ENCODE measurements at places on chromosomes 2 and 18.
A peak's percentile ranks its signal among the peaks of the same experiment; 100 is the strongest.

GRCh38 chr2:16224298-16225045 is 284.1 kb downstream of the MYCN start:
- no peak for DNase-seq

GRCh38 chr2:235746257-235746934 is 252.6 kb downstream of the AGAP1 start:
- no peak for DNase-seq

- DNase-seq = no peak
Measured at GRCh38 chr2:21429747-21430146, 306.0 kb downstream of the TDRD15 start.

DNA sequence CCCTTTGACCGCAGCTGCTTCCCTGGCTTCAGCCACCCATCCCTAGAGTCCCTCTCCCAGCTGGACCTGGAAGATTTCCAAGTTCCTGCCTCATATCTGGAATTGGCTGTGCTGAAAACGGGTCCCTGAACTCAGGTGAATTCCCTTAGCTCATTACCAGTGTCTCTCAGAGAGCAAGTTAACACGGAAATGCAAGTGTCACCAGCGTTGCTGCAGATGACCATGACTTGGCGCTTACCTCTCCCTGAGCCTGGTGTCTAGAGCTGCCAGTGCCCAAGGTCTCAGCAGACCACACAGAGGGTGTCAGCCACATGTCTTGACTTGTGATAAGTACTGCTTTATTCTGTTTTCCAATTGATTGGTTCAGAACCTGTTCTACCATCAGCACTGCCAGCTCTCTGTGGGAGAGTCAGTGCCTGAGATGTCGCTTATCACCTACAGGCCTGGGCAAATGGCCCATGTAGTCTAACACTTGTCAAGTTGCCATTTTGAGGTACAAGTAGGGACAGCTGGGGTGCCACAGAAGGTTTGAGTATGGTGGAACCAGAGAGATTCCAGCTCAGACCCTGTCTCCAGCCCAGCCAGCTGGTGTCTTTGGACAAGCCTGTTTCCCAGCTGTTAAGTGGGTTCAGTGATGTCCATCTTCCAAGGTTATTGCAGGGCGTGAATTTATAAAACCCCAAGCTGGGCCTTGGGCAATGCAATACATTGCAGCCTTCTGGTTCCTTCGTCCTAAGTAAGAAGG is 48.7 kb downstream of the LYPD1 start:
- DNase-seq = no peak

GRCh38 chr2:56918790-56919189 is 735.0 kb downstream of the CCDC85A start:
- no peak for DNase-seq

GRCh38 chr2:163611557-163611906 is 124.3 kb downstream of the FIGN start:
- DNase-seq = no peak

- DNase-seq = no peak
Measured at GRCh38 chr18:50757358-50757757, 62.5 kb downstream of the MRO start.

- no peak for DNase-seq
Measured at GRCh38 chr2:133972786-133973185, 281.1 kb upstream of the MGAT5 start.

GRCh38 chr2:199113111-199113510 is 344.6 kb downstream of the SATB2 start:
- DNase-seq = no peak

- DNase-seq = peak; percentile 13
Measured at GRCh38 chr2:54942373-54942772, 107.9 kb downstream of the RTN4 start.

DNA sequence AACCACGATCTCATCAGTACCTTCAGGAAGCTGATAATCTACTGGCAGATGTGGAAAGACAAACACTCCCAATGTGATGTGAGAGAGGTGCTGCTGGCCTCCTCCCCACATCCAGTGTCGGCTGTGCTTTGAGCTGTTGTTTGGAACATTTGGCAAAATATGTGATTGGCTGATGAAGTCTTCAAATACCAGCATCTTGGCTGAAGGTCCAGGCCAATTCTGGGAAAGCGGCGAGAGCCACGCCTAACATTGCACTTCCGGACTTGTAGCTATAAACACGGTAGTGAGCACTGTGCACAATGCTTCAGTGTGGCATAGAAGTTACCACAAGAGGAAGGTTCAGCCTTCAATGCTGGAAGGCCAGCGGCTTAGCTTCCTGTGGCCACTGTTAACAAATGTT is 198.8 kb downstream of the DCDC2C start:
- no peak for DNase-seq

GRCh38 chr2:229313591-229313990 is 42.5 kb upstream of the PID1 start:
- DNase-seq = no peak

DNA sequence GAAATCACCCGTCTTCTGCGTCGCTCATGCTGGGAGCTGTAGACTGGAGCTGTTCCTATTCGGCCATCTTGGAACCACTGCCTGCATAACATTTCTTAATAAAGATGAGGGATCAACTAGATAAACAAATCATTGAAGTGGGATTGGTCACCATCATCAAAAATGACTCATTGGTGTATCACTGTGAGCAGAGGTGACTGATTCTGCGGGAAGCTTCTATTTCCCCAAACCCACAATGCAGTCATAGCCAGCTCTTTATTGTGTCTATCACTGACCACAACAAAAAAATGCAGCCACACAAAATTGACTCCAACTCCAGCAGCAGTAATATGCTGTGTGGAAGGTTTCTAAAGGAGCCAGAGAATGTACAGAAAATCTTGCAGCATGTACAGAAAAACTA is 630.7 kb upstream of the HS6ST1 start:
- no peak for DNase-seq

DNA sequence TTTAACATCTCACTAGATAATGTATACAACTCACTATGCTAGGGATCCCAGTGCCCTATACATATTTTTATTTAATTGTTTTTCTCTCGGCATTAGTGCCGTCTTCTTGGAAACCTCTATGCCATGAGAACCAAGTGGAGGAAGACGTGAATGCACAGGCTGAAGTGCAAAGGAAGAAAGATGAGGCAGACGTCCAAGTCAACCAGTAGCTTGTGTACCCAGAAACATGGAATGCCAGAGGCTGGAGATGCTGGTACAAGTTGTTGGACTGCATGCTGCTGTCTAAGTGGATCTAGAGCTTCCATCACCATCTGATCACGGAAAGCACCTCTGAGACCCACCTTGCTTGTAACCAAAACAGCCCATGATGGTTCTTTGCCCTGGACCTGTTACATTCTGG is 12.5 kb upstream of the GEMIN6 start:
- no peak for DNase-seq

- no peak for DNase-seq
Measured at GRCh38 chr2:197080578-197081216, 154.2 kb upstream of the PGAP1 start.
